DMS 273 treated with DMSO at 0.1 percent for 48 hours (cell line): ENCODE measurements at places on chromosomes 4 and X.

DNA sequence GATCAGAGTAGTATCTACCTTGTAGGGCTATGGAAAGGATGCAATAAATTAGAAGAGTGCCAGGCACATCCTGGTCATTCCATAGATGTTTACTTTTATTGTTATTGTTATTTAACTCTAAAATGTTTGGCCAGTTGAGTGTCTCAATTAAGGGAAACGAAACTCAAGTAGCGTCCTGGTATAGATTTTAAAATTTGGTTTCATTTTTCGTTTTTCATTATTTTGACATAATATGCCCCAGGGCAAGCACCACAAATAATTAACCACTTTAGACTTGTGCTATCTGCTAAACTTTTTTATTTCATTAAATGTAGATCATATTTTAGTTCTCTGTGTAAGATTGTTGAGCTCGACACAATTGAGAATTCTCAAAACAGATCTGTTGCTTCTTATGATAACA is 179.7 kb upstream of the PRPS2 start:
- no peak for DNase-seq

DNA sequence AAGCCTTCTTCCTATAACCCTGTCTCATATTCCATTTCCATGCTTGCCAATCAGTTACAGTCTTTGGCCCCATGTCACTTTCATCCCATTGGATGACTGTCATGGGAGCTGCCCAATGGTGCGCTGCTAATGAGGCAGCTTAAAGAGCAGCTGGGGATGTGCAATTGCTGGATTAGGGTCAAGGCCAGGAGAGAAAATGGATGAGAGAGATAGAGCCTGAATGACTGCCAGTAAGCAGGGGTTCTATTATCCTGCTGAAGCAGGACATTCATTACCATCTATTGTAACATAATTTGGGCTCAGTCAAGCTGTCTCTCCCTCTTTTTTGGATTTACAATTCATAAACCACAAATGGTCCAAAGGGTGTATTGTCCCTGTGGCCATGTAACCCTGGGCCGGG is 909.0 kb downstream of the CENPC start:
- no peak for DNase-seq

- no peak for DNase-seq
Observed at GRCh38 chr4:55345054-55345453, 988 bp upstream of the SRD5A3 start.

- no peak for DNase-seq
Observed at GRCh38 chr4:68272860-68273259, 27.4 kb upstream of the TMPRSS11B start.
